Stimulated activated CD4-positive, alpha-beta T cell treated with anti-CD3 and anti-CD28 coated beads, Interleukin-4, amount 100 ng/mL, for 24 hours (primary cell): ENCODE measurements at places on chromosomes 1 and 21.

DNA sequence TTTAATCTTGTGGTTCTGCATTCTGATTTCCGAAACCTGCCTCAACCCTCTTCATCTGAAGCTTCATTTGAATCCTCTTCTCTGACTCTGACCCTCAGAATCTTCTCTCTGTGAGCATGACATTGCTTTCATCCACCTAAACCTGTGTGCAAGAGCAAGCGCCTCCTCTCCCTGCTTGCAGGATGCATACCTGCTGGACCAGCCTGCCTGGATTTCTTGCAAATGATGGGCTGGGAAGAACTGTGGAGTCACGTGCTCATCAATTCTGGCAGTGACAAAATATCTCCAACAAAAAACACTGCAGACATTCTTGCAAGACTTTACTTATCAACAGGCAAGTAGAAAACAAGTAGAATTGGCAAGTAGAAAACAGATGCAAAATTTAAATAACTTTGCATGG, 20.8 kb upstream of the SLC35F3 start:
- DNase-seq: no peak

DNA sequence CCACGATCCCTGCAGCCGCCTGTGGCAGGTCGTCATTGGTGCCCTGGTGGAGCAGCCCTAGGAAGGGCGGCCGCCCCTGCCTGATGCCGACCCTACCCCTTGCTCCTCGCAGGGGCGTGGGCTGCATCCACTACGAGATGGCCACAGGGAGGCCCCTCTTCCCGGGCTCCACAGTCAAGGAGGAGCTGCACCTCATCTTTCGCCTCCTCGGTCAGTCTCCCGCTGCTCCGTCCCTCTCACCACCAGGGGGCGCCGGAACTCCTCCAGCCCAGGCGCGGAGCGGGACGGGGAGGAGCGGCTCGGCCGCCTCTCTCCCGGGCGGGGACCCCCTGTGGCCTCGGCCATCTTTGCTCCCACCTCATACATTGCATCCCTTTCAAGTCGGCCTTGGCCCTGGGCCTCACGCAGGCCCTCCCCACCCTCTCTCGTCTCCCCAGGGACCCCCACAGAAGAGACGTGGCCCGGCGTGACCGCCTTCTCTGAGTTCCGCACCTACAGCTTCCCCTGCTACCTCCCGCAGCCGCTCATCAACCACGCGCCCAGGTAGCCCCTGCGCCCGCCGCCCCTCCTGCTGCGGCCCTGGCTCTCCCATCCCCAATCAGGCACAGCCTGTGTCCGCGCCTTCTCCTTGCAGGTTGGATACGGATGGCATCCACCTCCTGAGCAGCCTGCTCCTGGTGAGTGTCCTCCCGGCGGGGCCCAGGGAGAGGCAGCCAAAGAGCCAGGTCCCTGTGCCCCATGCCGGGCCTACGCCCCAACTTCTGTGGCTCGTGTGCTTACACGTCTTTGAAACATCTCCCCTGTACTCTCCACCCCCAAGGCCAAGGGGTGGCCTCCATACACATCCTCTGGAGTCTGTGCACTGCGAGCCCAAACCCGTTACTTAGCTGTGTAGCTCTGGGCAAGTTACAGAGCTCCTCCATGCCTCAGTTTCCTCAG, 24.7 kb downstream of the CDK18 start:
- DNase-seq: peak; percentile 86

- no peak for DNase-seq
Measured at GRCh38 chr1:95790136-95790535, 556.1 kb downstream of the RWDD3 start.

DNA sequence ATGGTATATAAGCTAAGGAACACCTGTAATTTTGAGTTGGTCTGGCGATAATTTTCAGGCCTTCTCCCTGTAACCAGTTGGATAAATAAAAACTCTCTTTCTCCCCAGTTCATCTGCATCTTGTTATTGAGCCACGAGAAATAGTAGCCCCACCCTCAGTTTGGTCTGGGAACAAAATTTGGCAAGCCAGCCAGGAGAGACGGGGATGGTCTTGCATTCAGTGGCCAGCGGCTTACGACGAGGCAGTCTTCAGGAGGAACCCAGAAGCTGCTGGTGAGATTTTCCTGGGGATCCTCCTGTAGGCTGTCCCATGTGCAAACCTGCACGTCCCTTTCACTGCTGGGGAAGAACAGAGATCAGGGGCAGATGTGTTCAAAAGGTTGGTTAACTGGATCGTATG, 174.6 kb downstream of the PLA2G4A start:
- DNase-seq: no peak
